Endodermal cell (in vitro differentiated cells): ENCODE measurements at places on chromosomes 7 and 10. TPM values are rescaled to one million over a fixed set of nuclear protein-coding genes. Genes with fewer than 3 reads are reported as not detected.

Gene TLX1
- 0.38 TPM in 1 of 3 replicates, not detected in the others for total RNA-seq

DNA sequence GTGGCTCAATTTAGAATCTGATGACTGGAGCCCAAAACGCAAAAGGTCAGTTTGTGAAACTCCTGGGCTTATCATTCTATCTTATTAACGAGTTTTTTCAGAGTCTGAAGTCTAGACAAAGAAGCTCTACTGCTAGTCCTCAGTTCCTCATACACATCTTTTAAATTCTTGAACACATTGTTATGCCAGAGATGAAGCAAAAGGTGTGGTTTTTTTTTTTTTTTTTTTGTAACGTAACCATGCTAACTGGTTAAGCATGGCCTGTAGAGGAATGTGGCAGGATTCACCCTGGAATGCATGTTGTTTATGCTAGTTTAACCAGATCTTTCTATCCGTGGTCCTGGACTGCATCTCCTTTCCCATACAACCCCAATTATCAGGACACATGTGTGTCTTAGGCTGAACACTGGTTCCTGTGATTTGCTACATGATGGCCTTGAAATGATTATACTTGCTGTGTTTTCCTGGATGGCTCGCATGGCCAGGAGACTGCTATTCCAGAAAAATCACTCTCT, 79.3 kb upstream of the MDFIC start:
- H3K36me3 ChIP-seq: no peaks in the 10 kb centered on the region
- no peak for DNase-seq
- H3K4me1 ChIP-seq: no peaks in the 10 kb centered on the region
- H3K4me3 ChIP-seq: no peak overlapping the region
- H3K27ac ChIP-seq: no peak overlapping the region

Gene CHN2
- 9.3 and 14.1 TPM in 2 replicates for total RNA-seq

Gene GNGT1
- not detected in 3 replicates for total RNA-seq

GRCh38 chr10:98249134-98249533, 18.9 kb downstream of the LOXL4 start:
- no peaks in the 10 kb centered on the region for H3K27me3 ChIP-seq
- H3K36me3 ChIP-seq: peaks cover 45% of the 10 kb centered on the region
- no peak for DNase-seq
- H3K4me3 ChIP-seq: no peak overlapping the region
- peaks cover 10% of the 10 kb centered on the region for H3K4me1 ChIP-seq

GRCh38 chr10:14146025-14146424, 184.7 kb downstream of the FRMD4A start:
- H3K36me3 ChIP-seq: no peaks in the 10 kb centered on the region
- H3K4me1 ChIP-seq: no peaks in the 10 kb centered on the region

Gene MMRN2
- 0.40 to 1.00 TPM (median 0.80 TPM) in 3 replicates for total RNA-seq
